BJ (cell line): ENCODE measurements at places on chromosomes 4 and X. TPM values are rescaled to one million over a fixed set of nuclear protein-coding genes. Genes with fewer than 3 reads are reported as not detected.

- DNase-seq = peak; percentile 87
Observed at GRCh38 chr4:40672528-40673522, 43.2 kb upstream of the RBM47 start.

GRCh38 chrX:144275367-144275766 lies 391.5 kb downstream of the UBE2NL start:
- DNase-seq = no peak

- DNase-seq = no peak
Observed at GRCh38 chrX:11197671-11198070, 86.5 kb downstream of the HCCS start.

GRCh38 chrX:125405339-125405738 lies 85.7 kb downstream of the TEX13C start:
- DNase-seq = no peak

DNA sequence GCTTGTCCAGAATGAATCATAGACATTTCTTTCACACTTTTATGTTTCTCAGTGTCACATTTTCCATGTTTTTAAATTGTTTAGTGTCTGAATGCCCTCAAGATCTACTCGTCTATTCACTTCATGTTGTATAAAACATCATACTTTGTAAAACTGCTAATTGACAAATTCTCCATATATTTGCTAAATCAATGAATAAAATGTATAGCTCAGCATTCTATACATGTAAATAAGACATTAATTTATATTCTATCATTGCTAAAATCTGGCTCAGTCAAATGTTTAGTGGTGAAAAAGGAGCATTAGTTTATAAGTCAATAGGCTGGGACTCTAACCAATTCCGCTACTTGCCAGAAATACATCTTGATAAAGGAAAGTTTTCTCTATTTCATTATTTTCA lies 379.6 kb downstream of the NAF1 start:
- no peak for DNase-seq

GRCh38 chrX:151722241-151722846 lies 6.5 kb downstream of the FATE1 start:
- DNase-seq = no peak

The LRCH2 gene
- 1.5 and 4.1 TPM in 2 replicates for polyA plus RNA-seq

The PABPC1L2B gene
- polyA plus RNA-seq = not detected in 2 replicates

The CT45A1 gene
- polyA plus RNA-seq = not detected in 2 replicates
